ENCODE measurements at places on chromosomes 13 and 19.

DNA sequence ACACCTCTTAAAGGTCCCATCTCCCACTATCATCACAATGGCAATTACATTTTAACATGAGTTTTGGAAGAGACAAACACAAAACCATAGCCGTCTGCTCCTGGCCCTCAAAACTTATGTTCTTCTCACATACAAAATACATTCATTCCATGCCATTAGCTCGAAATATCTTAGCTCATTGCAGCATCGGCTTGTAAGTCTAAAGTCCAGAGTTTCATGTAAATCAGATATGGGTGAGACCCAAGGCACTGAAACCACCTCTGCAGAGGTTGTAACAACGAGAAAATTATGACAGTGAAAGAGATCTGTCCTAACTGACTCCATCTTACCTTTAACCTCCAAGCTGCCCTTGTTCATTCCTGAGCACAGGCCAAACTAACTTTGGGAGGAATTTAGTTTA is 635.0 kb upstream of the SPRY2 start:
- DNase-seq = no peak

DNA sequence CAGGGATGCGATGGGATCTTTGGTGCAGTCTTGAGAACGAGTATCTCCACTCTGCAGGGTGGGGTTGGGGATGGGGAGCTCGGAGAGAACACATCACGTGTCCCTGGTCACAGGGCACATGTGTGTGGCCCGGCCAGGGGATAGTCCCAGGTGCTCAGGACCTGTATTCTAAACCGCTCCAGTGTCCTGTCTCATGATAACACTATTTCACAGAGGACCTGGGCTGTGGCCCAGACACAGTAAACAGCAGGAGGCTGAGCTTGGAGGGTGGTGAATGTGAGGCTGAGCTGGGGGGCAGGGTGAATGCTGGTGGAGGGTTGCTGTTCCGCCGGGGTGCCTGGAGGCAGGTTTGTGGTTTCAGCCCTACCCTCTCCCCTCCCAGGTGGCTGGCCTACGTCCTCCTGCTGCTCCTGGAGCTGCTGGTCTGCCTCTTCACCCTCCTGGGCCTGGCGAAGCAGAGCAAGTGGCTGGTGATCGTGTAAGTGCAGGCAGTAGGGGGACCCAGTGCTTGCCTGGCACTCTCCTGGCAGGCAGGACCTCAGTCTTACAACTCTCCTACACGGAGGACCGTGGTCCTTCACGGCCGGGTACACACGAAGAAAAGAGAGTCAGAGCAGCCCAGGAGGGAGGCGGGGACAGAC is 11.1 kb downstream of the TTYH1 start:
- no peak for DNase-seq

DNA sequence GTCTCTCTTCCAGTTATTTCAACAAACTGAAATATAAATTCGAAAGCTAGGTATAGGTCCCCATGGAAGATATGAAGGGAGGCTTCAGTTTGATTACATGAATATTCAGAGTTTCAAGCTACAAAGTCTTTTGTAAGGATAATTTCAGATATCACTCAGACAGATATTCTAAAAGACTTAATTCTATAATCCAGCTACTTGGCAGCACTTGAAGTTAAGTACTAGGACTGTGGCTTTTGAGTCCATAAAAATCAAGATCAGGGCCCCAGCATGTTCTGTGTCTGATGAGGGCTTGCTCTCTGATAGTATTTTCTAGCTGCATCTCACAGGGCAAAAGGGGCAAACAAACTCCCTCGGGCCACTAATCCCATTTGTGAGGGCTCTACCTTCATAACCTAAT is 160.6 kb upstream of the IRS2 start:
- no peak for DNase-seq

DNA sequence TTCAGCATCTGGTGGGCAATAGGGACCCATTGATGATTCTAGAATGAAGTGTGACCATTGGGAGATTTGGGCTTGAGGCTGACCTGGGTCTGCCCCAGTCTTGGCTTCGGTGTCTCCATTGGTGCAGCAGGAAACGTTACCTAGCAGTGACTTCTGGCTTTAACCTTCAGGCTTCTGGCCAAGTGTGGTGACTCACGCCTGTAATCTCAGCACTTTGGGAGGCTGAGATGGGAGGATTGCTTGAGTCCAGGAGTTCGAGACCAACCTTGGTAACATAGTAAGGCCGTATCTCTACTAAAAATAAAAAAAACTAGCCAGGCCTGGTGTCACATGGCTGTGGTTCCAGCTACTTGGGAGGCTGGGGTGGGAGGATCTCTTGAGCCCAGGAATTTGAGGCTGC is 7.2 kb downstream of the FCHO1 start:
- no peak for DNase-seq

GRCh38 chr13:109756778-109757177 is 29.6 kb downstream of the IRS2 start:
- no peak for DNase-seq

DNA sequence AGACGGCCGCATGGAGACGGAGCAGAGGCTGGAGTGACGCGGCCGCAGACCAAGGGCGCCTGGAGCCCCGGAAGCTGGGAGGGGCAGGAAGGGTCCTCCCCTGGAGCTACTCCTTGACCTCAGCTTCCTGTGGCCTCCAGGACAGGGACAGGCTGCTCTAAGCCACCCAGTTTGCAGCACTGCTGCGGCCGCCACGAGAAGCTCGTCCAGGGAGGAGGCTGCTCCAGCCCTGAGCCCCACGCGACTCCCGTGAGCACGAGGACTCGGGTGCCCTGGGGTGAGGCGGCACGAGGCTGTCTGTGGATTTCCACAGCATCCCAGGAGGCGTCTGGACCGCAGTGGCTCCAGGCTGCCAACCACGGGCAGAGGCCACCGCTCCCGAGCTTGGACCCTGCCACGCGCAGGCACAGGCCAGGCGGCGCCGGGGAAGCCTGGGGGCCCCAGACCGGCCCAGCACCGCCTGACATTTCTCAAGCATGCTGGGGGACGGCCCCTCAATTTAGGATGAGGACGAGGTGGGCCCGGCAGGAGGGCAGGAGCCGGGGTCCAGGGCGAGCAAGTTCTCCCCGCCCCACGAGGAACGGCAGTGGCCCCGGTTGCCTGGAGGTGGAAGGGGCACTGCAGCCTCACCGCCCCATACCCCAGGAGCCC is 10.7 kb downstream of the SBNO2 start:
- no peak for DNase-seq

- no peak for DNase-seq
These were observed 47.2 kb downstream of the COMP start for GRCh38 chr19:18743784-18744418.

- DNase-seq = peak; percentile 64
These were observed 36.5 kb downstream of the B3GLCT start for GRCh38 chr13:31236211-31236786.

GRCh38 chr13:73365252-73365651 is 306.4 kb downstream of the KLF5 start:
- DNase-seq = no peak

DNA sequence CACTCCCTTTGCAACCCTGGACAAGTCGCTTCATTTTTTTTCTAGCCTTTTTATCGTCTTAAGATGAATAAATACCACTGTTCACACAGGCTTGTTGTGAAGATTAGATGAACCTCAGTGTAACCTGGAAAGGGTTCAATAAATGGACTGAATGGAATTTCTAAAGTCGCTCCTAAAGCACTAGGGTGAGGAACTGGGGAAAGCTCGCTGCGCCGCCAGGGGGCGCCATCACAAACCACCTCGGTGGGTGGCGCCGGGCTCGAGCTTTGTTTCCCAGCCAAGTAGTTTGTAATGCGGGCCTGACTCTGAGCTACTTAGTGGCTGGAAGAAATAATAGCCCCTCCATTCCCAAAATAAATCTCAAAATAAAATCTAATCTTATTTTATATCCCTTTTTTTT is 2.2 kb upstream of the CEACAM6 start:
- DNase-seq = peak; percentile 16

DNA sequence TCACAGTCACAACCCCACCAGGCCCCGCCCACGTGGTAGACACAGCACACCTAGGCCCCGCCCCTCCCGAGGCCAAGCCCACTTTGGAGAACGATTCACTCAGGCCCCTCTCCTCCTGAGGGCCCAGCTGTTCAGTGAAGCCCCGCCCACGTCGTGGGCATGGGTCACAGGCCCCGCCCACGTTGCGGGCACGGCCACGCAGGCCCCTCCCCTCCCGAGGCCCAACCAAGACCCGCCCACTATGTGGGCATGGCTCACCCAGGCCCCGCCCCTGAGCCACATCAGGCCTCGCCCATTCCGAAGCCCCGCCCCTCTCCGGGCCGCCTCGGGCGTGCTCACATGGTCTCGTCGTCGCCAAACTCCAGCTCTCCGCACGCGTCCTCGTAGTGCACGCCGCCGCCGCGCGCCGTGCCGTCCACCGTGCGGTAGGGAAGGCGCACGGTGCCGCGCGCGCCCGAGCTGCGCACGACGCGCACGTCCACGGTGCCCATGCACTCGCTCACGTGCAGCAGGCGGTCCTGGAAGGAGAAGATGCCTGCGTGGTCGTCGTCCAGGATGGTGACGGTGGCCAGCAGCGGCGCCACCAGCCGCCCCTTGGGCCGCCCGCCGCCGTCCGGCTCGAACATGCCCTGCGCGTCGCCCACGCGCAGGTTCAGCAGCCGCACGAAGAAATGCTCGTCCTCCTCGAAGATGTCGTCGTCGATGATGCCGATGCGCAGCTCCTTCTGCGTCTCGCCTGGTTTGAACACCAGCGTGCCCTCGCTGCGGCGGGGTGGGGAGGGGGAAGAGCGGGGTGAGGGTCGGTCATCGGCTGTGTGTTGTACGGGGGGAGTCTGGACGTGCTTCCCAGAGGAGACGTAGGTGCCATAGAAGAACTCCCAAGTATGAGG is 24.0 kb downstream of the SLC8A2 start:
- no peak for DNase-seq

GRCh38 chr19:39405261-39405957 is 1.2 kb upstream of the ZFP36 start:
- DNase-seq = no peak

GRCh38 chr19:18558202-18558555 is 509 bp downstream of the KXD1 start:
- no peak for DNase-seq

- DNase-seq = no peak
These were observed 1073.4 kb downstream of the EFNB2 start for GRCh38 chr13:105462098-105462497.

DNA sequence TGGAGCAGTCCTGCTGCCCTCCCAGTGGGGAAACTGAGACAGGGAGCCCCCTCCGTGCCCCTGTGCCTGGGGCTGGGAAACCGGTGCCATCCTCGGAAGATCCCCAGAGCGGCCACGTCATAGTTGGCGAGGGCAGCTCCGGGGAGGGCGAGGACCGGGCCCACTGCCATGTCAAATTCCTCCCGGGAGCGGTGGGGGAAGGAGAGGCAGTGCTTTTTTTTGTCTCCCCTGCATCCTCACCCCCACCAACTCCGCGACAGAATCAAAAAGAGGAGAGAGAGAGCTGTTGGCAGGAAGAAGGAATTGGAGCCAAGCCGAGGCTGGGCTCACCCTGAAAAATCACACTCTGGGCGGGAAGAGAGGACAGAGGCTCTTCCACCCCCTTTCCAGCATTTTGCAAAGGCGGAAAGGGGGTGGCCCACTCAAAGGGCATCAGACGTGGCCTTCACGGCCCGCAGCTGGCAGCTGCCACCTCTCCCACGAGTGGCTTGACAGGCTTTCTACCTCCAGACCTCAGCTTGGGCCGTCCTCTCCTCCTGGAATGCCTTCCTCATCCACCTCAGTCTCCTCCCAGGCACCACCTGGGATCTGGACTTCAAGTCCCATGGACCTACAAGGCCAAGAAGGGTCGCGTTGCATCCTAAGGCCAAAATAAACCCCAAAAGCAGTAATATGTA is 19.6 kb upstream of the NFIC start:
- no peak for DNase-seq

DNA sequence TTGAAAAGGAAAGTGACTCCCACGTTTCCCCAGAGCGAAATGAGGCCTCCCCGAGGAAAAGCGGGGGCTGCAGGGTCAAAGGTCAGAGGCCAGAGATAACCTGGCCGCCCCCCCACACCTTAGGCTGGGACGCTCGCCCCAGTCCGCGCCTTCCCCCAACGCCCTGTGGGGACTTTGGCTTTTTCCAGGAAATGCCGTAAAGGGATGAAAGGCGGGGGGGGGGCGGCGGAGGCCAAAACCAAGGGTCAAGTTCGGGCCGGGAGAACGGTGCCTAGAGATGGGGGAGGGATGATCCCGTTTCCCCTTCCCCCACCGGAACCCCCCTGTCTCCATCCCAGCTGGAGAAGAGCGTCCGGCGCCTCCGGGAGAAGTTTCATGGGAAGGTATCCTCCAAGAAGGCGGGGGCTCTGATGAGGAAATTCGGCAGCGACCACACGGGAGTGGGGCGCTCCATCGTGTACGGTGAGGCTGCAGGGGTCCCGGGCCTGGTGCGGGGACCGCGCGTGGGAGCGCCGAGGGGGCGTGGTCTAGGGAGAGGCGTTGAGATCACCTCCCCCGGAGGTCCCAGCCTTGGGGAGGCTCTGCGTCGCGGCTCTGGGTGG is 575 bp downstream of the SHFL start:
- DNase-seq = no peak

DNA sequence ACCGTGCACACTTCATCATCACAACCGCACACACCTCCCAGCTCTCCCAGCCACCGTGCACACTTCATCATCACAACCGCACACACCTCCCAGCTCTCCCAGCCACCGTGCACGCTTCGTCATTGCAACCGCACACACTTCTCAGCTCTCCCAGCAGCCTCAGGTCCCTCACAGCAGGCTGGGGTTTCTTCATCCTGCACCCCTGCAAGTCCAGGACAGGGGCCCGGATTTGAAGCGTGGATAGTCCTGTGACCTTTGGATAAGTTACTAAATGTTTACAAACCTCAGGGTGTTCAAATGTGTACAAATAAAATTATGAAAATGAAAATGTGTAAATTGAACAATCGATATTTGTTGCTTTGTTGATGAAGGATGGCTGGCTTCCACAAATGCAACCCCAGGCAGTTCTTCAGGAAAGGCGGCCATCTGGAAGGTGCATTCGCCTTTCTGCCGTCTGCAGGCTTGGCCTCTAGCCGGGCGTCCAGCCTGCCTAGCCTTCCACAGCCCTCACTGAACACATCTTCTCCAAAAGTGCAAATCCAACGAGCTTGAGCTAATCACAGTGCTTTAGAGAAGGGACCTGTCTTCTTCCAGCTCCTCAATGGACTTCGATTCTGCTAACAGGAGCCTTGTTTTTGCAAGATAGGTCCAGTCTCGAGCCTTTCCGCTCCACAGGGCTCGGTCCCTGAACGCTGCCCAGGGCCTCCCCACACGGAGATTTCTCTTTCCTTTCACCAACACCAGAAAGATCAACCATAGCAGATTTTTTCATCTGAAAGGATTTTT is 74.2 kb downstream of the SPACA7 start:
- no peak for DNase-seq

DNA sequence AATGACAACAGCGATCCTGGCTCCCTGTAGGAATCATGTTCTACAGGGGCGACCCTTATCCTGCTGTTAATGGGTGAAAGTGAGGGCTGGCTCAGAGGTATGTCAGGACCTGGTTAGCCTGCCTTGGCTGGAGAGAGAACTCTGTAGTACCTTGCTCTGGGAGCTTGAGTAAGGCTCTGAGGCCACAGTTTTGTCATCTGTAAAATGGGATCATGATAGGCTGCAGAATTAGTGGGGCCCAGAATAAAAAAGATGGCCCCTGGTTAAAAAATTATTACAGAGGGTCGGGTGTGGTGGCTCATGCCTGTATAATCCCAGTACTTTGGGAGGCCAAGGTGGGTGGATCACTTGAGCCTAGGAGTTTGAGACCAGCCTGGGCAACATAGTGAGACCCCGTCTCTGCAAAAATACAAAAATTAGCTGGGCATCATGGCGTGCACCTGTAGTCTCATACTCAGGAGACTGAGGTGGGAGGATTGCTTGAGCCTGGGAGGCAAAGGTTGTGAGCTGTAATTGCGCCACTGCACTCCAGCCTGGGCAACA is 10.5 kb upstream of the SAMD1 start:
- DNase-seq = no peak

- DNase-seq = no peak
These were observed 29.4 kb downstream of the CCNE1 start for GRCh38 chr19:29841209-29841558.
